HFF-Myc (cell line): ENCODE measurements at places on chromosomes 7 and 10.

GRCh38 chr7:7920481-7920880 lies 48.1 kb upstream of the GLCCI1 start:
- DNase-seq: no peak

- no peak for DNase-seq
These were observed 80.1 kb downstream of the SVIL start for GRCh38 chr10:29554660-29555059.

GRCh38 chr10:8800426-8800825 lies 745.9 kb downstream of the GATA3 start:
- no peak for DNase-seq

GRCh38 chr7:140137078-140137477 lies 39.7 kb downstream of the KDM7A start:
- no peak for DNase-seq

GRCh38 chr7:131067220-131067619 lies 260.5 kb upstream of the MKLN1 start:
- DNase-seq: no peak

- DNase-seq: no peak
These were observed 56.6 kb downstream of the PODXL start for GRCh38 chr7:131499801-131500200.

DNA sequence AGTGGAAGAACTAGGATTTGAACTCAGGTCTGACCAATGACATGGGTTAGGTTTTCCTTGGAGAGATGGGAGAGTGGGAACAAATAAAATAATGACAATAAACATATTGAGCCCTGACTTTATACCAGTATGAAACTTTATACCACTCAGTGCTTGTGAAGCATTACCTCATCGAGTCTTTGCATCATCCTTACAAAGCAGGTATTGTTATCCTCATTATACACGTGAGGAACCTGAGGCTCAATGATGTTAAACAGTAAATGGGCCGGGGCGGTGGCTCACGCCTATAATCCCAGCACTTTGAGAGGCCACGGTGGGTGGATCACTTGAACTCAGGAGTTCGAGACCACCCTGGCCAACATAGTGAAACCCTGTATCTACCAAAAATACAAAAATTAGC lies 47.7 kb downstream of the HHEX start:
- no peak for DNase-seq

DNA sequence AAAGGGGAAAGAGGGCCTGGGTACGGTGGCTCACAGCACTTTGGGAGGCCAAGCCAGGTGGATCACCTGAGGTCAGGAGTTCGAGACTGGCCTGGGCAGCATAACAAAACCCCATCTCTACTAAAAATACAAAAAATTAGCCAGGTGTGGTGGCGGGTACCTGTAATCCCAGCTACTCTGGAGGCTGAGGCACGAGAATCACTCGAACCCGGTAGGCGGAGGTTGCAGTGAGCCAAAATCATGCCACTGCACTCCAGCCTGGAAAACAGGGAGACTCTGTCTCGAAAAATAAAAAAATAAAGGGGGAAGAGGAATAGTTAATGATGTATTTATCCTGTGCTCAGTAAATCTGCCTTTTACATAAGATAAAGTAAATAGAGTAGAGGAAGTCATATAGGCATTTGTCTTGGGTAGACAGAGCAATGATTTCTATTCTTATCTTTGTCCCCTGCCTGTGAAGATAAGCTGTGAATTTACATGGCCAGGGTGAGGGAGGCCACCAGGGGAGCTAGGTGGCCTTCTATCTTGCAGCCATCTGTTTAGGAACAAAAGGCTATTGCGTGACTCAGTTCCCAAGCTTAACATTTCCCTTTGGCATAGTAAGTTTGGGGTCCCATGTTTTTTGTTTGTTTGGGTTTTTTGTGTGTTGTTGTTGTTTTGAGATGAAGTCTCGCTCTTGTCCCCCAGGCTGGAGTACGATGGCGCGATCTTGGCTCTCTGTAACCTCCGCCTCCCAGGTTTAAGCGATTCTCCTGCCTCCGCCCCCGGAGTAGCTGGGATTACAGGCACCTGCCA lies 73.2 kb upstream of the GTF2I start:
- DNase-seq: no peak

DNA sequence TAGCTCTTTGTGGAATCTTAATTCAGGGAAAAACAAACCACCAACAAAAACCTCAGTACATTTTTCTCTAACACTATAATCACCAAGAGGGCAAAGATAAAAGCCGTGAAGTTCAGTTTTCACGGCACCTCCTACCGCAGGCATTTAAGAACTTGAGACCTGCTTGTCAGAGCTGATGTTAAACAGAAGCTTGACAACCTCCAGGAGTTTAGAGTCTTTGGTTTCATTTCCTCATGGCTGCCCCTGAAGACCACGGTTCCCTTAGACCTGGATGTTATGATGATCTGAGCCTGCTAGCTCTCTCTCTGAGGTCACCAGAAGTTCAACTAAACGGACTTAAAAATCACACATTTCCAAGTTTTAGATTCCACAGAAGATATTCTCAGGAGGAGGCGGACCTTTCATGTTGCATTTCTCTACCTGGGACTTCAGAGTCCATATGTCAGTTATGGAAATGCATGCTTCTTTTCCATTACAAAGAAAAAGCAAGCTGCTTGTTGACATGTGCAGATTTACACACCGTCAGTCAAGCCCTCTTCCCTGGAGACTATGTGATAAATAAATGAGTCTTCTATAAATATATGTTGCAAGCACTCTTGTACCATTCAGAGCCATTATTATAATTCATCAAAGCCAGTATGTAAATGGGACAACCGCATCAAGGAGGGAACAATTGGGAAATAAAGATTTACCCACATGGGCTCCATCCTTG lies 258.0 kb downstream of the GFRA1 start:
- no peak for DNase-seq

DNA sequence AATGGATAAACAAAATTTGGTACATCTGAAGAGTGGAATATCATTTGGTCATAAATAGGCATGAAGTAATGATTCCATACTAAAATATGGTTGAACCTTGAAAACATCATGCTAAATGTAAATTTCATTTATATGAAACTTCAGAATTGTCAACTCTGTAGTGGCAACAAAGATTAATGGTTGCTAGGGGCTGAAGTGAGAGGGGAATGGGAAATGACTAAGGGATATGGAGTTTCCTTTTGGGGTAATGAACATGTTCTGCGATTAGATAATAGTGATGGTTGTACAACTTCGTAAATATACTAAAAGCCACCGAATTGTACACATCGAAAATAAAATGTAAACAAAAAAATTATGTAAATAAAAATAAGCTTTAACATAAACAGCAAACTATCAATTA lies 384.1 kb upstream of the STEAP1 start:
- no peak for DNase-seq

DNA sequence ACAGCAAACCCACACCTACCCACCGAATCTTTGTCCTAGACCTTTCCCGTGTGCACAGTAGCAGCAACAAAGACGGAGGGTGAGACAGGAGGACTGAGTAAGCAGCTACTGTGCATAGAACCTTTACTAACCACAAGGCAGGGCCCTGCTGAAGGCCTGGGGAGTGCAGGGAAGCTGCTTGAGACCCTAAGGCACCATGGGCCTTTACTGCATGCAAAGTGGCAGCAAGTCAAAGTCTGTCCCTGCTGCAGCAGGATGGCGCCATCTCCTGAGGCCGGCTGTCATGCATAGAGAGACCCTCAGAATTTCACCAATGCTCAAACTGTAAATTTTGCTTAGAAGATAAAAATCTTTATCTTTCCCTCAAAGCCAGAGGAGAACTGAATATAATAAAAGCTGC lies 610.5 kb downstream of the ACTR3B start:
- DNase-seq: no peak

DNA sequence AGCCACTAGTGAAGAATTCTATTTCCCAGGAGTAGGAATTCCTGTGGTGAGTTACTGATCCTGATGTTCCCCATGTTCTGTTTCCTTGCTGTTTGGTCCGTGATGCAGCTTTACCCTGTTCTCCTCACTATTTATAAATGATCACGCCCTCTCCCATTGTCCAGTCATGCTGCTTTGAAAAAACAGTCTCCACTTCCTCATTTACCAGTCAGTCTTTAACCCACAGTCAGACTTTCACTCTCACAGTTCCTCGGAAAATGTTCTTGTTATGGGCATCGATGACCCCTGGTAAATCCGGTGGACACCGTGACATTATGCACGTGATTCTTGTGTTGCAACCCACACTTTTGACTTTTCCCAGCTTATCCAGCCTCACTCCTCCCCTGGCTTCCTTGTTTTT lies 14.4 kb downstream of the SCIN start:
- DNase-seq: no peak
